Osteoblast (primary cell): ENCODE measurements at places on chromosomes 2 and 18. TPM values are rescaled to one million over a fixed set of nuclear protein-coding genes. Genes with fewer than 3 reads are reported as not detected.

MREG gene
- total RNA-seq, result 1.1 and 1.8 TPM in 2 replicates

COL6A3 gene
- 4,017 and 4,247 TPM in 2 replicates for total RNA-seq

OXER1 gene
- total RNA-seq, result 0.29 TPM in 1 of 2 replicates, not detected in the other

ATG4B gene
- 42.7 and 48.0 TPM in 2 replicates for total RNA-seq

CYTIP gene
- 1.2 and 1.4 TPM in 2 replicates for total RNA-seq

DNA sequence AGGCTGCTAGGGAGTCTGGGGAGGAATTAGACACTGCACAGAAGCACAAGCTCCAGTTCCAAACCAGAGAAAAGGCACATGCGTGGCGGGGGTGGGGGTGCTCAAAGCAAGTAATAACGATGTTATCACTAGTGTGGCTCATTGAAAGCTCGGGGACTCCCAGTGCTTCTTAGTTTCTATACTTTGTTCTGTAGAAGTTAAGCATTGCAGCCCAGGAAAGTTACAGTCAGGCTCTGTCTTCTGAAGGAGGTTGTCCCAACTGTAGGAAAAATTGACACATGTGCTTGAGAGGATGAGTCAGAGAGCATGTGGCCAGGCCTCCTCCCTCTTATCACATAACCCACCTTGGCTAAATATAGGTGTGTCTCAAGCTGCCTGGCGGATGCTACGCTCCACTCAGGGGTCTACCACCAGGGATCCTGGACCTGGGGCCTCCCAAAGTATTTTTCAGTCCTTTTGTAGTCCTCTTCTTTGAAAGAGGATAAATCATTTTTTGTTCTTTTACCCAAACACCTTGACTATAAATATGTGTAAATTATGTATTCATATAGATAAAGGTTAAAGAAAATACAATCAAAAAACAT lies 3.8 kb downstream of the GALNT5 start:
- peak overlapping the region; percentile 91 for H3K27ac ChIP-seq
- H3K36me3 ChIP-seq, result no peaks in the 10 kb centered on the region
- peaks cover 71% of the 10 kb centered on the region for H3K4me1 ChIP-seq
- no peaks in the 10 kb centered on the region for H3K27me3 ChIP-seq
- H3K4me3 ChIP-seq, result peak overlapping the region; percentile 78
- peak; percentile 72 for DNase-seq

DNA sequence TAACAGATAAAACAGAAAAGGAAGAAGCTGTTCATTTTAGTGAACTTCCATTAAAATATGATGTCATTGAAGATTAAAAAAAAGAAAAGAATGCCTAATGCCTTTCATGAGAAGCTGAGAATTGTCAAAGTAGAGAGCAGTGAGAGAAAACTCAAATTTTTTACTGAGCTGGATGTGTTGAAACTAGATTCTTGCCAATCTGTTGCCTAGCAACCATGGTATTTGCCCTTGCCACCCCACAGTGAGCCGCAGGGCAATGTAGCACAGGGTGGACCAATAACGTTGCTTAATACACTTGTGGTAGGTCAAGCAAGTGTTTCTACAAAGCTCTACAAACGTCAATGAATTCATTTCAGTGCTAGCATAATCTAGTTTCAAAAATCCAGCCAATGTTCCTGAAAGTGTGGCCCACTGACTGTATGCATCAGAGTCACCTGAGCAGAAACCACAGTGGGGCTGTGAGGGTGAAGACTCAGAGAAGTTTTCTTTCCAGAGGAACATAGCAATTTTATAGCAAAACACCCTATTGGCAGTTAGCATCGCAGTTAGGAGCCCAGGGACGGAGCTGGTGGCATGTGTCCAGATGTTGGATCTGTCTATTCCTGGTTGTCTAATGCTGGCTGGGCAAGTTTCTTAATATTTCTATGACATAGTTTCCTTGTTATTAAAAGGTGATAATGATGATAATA lies 132.2 kb downstream of the DOCK10 start:
- peaks cover 27% of the 10 kb centered on the region for H3K4me1 ChIP-seq
- H3K4me3 ChIP-seq, result peak overlapping the region; percentile 28
- H3K27me3 ChIP-seq, result no peaks in the 10 kb centered on the region
- peaks cover 4% of the 10 kb centered on the region for H3K36me3 ChIP-seq
- peak; percentile 79 for DNase-seq

GRCh38 chr2:43194121-43194869 lies 32.1 kb downstream of the ZFP36L2 start:
- no peak overlapping the region for H3K27ac ChIP-seq
- no peaks in the 10 kb centered on the region for H3K27me3 ChIP-seq
- H3K36me3 ChIP-seq, result no peaks in the 10 kb centered on the region
- peak; percentile 73 for DNase-seq
- H3K4me1 ChIP-seq, result no peaks in the 10 kb centered on the region

DNA sequence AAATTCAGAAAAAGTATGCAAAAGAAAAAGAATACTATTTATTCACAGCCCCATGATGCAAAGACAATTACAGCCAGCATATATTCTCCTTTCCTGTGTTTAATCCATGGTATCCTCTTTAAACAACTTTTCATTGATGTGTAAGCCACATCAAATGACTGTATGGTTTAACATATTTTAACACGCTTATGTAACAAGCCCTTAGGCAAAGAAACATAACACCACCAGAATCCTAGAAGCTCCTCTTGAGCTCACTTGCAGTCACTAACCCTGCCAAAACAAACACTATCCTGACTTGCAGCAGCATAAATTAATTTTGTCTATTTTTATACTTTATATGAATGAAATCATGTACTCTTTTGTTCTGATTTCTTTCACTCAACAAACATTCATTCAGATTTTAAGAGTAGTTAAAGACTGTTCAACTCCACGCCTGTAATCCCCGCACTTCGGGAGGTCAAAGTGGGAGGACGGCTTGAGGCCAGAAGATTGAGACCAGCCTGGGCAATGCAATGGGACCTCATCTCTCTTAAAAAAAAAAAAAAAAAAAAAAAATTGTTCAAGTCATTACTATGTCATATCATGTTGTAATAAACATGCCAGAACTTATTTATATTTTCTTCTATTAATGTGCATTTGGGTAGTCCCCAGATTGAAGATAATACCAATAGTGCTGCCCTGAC lies 226.3 kb downstream of the NBAS start:
- H3K27me3 ChIP-seq, result no peaks in the 10 kb centered on the region
- H3K4me3 ChIP-seq, result no peak overlapping the region

GRCh38 chr2:70070542-70071268 lies 16.6 kb upstream of the PCBP1 start:
- H3K27ac ChIP-seq, result peak overlapping the region; percentile 83
- H3K36me3 ChIP-seq, result peaks cover 9% of the 10 kb centered on the region
- no peak overlapping the region for H3K4me3 ChIP-seq
- H3K27me3 ChIP-seq, result no peaks in the 10 kb centered on the region
- peak; percentile 97 for DNase-seq
- peaks cover 18% of the 10 kb centered on the region for H3K4me1 ChIP-seq

GRCh38 chr2:198054299-198054698 lies 249.9 kb downstream of the PLCL1 start:
- H3K27ac ChIP-seq, result no peak overlapping the region
- H3K36me3 ChIP-seq, result no peaks in the 10 kb centered on the region
- H3K4me1 ChIP-seq, result no peaks in the 10 kb centered on the region
- peak; percentile 73 for DNase-seq
- no peaks in the 10 kb centered on the region for H3K27me3 ChIP-seq
- no peak overlapping the region for H3K4me3 ChIP-seq
